ENCODE measurements at places on chromosomes 2 and 18.

GRCh38 chr2:23106242-23106785 lies 278.7 kb upstream of the KLHL29 start:
- no peak for DNase-seq

- no peak for DNase-seq
Observed at GRCh38 chr2:213227458-213227857, 56.8 kb upstream of the SPAG16 start.

DNA sequence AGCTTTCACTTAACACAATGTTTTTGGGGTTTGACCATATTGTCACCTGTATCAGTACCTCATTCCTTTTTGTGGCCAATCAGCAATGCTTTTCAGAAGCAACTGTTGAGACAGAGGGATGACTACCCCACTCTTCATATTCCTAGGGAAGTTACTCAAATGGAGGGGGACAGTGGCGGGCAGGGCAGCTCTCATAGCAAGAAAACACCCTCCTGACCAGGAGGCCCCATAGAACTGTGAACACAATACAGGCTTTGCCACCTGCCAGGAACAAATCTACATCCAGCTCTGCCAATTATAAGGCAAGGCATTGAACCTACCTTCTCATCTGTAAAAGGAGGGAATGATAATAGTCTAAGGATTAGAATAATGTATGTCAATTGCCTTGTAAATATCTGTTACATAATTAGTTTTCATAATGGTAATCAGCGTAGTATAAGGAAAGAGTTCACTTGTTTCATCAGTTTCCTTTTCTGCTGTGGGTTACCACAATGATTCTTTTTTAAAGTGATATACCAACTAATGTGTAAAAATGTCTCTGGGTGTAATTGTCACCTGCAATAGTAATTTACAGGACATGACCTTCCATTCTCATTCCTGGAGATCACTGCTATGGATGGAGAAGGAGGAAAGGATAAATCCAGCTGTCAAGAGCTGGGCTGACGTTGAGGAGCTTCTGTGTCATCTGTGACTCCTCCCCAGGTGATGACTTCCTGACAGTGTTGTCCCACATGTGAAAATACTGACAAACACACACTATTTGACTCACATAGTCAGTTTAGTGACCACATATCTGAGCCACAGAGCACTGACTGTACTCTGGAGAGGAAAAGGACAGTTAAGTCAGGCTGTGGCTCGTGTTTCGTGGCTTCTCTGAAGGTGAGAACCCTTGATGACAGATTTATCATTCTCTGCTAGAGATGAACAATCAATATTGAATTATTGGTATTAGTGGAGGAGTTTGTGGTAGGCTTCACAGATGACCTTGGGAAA lies 13.5 kb downstream of the ALPK2 start:
- no peak for DNase-seq

GRCh38 chr2:147488472-147488871 lies 356.4 kb upstream of the ACVR2A start:
- no peak for DNase-seq

GRCh38 chr2:175366815-175367214 lies 185.3 kb upstream of the ATP5MC3 start:
- DNase-seq = peak; percentile 52

- no peak for DNase-seq
Observed at GRCh38 chr2:1804351-1804771, 60.0 kb upstream of the PXDN start.

GRCh38 chr18:55964171-55964570 lies 376.2 kb upstream of the TCF4 start:
- DNase-seq = no peak

- no peak for DNase-seq
Observed at GRCh38 chr2:196258407-196258806, 87.0 kb upstream of the STK17B start.

DNA sequence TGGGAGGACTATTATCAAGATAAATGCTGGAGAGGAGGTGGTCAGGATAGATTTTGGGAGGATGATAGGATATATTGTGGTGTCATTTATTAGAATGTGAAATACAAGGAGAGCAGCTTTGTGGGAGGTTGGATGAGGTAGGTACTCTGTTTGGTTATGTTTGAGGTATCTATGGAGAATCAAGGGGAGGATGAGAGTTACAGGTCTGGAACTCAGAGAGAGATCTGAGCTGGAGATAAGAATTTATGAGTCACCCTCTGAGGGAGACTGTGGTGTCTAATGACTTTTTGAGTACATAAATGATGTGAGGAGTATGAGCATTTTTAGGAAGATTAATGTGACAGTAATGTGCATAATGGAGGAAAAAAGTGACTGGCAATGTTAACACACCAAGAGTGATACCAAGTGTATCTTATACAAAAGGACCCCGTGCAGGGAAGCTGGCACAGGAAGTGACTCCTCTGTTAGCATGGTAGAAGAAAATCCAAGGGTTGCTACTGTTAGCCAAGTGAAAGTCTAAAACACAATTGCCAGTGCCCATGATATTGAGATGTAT lies 48.2 kb downstream of the CRIM1 start:
- peak; percentile 90 for DNase-seq

- peak; percentile 5 for DNase-seq
Observed at GRCh38 chr2:134217924-134218323, 35.9 kb upstream of the MGAT5 start.

DNA sequence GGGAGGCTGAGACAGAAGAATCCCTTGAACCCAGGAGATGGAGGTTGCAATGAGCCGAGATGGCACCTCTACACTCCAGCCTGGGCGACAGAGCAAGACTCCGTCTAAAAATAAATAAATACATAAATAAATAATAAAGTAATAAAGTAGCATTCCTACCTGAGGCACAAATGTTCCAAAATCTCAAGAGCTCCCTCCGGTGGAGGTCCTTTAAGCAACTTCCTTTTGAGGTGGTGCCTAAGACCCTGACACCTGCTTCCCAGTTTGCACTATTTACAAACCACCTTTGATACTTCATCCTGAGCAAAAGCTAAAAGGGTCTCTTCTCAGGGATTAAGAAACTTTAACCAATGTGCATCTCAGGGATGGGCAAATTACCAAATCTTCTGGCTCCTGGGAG lies 505.1 kb downstream of the CNTNAP5 start:
- no peak for DNase-seq

GRCh38 chr18:39460136-39460535 lies 1894.5 kb upstream of the CELF4 start:
- DNase-seq = no peak

- no peak for DNase-seq
Observed at GRCh38 chr2:1430491-1430890, 17.2 kb downstream of the TPO start.

DNA sequence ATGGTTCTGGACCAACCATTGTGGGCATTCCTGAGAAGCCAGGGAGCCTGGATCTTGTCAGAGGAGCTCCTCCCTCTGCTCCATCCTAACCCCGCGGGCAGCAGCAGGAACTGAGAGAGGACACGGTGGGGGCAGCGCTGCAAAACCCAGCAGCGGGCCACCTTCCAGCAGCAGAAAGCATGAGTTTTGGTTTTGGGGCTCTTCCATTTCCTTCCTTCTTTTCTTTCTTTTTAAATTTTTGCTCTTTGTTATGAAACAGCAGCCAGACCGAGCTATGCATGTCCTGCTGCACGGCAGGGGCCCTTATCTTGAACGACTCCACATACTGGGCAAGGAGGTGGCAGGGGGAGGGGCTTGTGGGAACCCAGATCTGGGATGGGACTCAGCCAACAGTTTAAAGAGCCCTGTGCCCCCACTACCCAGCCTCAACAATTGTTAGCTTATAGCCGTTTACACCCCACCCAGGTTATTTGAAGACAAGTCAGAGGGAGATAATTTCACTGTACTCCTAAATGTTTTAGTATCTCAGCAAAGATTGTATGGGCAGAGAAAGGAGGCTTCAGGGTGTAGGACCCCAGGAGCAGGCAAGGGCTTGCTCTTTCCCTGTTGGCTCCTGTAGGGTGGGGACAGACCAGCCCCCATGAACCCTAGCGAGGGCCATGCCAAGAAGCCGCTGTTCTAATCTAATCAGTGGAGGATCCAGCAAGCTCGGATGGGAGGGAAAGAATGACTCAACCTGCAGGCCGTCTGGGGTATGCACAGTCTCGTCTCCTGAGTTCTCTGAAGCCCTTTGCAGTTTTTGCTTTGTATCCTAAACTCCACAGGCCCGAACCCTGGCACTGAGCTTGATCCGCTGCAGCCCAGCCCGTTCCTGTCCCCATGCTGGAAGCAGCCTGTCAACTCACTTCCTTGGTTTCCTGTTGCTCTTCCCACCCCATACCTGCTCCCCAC lies 75.3 kb downstream of the LRRFIP1 start:
- DNase-seq = peak; percentile 72

DNA sequence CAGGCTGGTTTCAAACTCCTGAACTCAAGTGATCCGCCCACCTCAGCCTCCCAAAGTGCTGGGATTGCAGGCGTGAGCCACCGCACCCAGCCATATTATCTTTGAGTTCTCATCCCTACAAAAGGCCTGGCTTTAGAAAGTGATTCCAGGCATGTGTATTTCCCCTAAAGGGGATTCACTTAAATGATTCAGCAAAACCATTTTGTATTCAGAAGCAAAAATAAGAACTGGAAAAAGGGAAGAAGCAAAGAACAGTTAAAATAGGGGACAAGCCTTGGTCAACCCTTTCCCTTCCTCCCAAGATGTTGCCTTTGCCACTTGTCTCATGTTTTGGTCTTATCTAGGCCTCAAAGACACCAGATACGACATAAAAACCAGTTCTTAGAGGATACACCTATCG lies 10.5 kb downstream of the TM4SF20 start:
- DNase-seq = no peak

DNA sequence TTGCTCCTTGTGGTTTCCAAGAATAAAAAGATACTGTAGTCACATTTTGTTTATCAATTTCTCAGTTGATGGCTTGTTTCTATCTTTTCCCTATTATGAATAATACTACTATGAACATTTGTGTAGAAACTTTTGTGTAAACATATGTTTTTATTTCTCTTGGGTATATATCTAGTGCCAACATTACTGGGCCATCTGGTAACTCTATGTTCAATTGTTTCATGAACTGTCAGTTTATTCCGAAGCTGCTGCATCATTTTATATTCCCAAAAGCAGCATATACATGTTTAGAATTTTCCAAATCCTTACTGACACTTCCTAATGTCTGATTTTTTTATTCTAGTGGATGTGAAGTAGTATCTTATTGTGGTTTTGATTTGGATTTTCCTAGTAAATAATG lies 737.6 kb upstream of the TMEFF2 start:
- DNase-seq = no peak

GRCh38 chr2:172433144-172433543 lies 5.8 kb downstream of the ITGA6 start:
- DNase-seq = no peak

DNA sequence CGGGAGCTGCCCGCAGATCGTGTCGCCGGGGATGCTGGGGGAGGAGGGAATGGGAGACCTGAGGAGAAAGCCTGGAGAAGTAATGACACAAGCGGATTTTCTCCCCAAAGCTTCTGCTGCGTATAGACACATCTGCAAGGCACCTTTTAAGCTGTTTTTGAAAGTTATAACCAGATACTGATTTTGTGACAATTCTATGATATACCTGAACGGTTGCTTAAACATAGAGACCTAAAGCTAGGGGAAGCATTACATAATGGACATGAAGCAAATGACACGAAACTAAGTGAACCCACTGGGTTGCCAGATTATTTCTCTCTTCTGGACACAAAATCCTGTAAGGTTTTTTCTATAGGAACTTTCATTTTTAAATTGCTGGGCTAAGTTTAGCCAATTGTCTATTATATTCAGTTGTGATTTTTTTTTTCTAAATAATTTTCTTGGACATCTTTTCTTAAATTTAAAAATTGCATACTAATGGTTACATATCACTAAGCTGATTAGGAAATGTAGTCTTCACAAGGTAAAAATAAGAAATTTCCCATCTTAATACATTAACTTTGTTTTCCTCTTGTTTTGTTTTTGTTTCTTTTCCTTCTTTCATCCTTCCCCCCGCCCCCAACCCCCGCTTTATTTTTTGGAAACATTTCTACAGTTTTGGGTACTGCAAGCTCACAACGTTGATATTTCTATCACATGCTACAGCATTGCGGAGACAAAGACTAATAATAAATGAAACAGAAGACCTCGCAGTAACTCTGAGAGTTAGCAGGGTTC lies 1.3 kb downstream of the OSBPL6 start:
- DNase-seq = no peak

GRCh38 chr18:72114801-72115594 lies 429.1 kb downstream of the CBLN2 start:
- no peak for DNase-seq

GRCh38 chr2:48600917-48601316 lies 16.7 kb upstream of the GTF2A1L start:
- DNase-seq = peak; percentile 58

GRCh38 chr2:39437522-39438296 lies 624 bp upstream of the MAP4K3 start:
- DNase-seq = peak; percentile 27

DNA sequence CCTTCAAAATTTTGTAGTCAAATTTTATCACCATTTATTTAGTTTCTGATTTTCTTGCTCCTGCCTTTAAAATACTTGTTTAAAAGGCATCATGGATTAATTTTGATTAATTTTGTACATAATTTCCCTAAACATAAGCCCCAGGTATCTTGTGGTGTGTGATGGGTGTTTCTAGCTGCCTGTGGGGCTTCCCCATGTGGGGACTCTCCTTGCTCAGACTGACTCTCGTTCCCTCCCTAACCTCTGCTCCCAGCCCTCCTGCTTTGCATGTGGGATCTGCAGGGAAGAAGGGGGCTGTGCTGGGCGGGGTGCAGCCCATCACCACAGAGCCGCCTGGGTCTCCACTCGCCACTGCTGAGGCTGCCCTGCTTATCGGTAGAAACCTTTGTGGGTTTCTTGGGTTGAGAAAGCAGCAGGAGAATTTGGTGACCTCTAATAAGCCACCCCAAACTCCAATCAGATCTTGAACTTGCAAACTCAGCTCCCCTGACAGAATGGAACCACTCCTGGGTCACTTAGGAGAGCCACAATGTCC lies 72.5 kb downstream of the MRPS9 start:
- no peak for DNase-seq

DNA sequence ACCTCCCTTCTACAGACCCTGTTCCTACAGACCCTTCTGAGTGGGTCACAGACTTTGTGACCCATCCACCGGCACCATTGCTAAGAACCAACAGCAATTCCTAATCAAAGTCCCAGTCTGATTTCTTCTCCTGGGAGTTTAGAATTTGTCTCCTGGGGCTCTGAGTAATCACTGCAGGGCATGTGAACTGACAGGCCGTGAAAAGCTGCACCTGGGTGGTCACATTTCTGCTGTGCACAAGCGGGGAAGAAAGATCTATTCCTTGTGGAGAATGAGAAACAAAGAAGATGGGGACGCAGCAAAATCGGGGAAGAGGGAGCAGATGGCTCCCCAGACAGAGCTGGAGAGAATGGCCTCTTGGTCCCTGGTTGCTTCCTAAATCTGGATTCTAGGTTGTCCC lies 151.0 kb downstream of the ARL4C start:
- DNase-seq = no peak

GRCh38 chr2:217437290-217437870 lies 565.4 kb downstream of the TNS1 start:
- DNase-seq = no peak

Data from EL (cell line).